Motor neuron (in vitro differentiated cells): ENCODE measurements at places on chromosomes 5 and 9. TPM values are rescaled to one million over a fixed set of nuclear protein-coding genes. Genes with fewer than 3 reads are reported as not detected.
A peak's percentile ranks its signal among the peaks of the same experiment; 100 is the strongest.

SLC30A5 gene
- total RNA-seq, result 46.7 and 49.3 TPM in 2 replicates

ZNF462 gene
- total RNA-seq, result 79.8 and 85.2 TPM in 2 replicates

SEMA4D gene
- 1.2 and 1.5 TPM in 2 replicates for total RNA-seq

MRPL50 gene
- 20.7 and 21.3 TPM in 2 replicates for total RNA-seq

KLHL9 gene
- total RNA-seq, result 39.9 and 40.6 TPM in 2 replicates

PRKAA1 gene
- 18.3 and 19.7 TPM in 2 replicates for total RNA-seq

SCAI gene
- total RNA-seq, result 11.9 and 12.9 TPM in 2 replicates

CATSPER3 gene
- total RNA-seq, result 1.3 TPM in 1 of 2 replicates, not detected in the other

DNA sequence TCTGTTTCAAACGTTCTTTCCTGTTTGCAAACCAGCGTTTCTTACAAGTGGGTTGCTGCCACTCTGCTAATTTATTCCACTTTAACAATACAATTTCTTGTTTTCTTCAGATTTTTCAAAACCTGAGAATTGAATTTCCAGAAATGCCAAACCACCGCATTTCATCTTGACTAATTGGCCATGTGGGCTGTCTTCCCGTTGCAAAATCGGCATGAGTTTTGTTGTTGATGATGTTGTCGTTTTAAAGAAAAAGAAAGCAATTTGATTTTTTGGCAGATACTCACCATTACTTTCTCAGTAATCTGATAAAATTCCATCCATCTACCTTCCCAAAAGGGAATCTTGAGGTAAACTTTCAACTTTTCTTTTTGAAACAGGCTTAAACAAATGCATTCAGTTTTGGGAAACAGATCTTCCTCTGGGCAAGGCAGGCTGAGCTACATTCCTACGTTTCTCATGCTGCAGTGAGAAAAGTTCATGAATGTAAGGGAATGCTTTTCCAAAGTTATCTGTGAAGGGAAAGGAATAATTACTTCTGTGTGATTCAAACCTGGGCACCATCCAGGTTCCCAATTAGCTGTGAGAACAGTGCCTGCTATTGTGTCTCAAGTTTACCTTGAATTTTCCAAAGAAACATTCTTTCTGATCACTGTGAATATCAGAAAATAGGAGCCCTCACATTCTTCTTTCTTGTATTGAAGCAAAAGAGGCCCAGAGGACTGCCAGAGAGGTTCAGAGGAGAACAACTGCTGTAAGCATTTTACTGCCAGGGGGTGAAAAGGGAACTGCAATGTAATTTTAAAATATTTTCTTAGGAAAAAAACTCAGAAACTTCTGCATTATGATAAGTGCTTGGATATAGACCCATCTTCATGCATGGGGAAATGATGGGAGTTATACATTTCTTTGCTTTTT is 100.7 kb upstream of the TUT7 start:
- no peak for ATAC-seq

- ATAC-seq, result no peak
Measured at GRCh38 chr5:14436801-14437542, 144.6 kb upstream of the OTULINL start.

DNA sequence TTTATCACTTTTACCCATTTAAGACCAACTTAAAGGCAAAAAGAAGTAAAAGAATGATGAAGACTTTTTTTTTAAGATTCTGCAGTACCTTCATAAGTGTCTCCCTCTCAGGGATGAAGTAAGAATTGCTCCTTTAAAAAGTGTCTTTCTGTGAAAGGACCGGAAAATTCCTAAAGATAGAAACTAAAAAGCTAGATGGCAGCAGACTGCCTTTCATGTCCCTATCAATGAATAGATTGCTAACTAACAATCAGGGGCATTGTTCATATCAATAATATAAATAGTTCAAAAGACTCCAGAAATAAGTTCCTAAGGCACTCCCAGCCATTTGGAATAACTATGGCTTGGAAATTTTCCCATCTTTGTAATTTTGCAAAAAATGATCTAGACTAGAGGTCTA is 558.0 kb downstream of the PDE4D start:
- no peak for ATAC-seq

DNA sequence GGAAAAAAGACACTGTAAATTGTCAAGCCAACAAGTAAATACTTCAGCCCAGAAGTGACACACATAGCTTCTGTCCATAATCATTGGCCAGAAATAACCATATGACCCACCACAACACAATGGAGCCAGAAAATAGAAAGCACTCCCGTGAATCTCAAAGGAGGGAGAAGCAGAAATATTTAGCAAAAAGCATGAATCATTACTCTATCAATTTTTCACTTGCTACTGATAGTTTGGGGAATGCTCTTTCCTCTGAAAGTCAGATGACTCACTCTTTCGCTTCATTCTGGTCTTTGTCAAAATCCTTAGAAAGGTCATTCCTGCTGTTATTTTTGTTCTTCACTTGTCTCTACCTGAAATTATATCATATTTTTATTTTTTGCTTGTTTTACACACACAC is 312.6 kb downstream of the TMEM232 start:
- peak; percentile 41 for ATAC-seq

GRCh38 chr5:180020176-180020575 is 51.4 kb downstream of the RNF130 start:
- no peak for ATAC-seq

DNA sequence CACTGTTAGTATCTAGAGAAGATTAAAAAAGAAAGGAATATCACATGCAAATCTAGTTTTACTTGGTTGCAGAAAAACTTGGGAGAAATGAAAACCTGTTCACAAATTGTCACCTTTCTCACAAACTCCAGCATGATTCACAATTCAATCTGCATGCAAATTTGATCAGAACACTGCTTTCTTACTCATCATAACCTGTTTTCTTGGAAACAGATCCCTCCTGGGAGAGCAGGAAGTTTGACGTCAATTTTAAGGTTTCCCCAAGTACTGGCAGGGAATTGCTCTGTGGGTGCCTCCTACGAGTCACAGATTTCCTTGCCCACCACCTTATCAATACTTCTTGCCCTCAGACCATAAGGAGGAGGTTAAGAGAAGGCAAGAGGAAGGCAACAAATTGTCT is 30.2 kb upstream of the HTR4 start:
- ATAC-seq, result no peak

DNA sequence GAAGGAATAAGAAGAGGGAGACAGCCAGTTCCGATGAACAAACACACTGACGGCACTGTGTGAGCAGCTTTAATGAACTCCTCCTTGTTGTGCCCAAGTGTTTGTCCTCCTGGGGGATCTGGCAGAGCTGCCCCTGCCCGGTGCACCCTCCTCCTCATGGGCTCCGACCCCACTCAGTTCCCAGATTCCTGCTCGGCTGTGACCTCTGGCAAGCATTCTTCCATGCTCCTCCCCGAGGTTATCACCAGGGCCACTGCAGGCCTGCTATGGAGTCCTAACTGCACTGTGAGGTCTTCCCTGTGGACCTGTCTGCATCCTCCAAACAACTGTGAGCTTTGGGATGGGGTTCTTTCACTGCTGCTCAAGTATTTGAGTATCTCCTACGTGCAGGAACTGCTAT is 142.2 kb downstream of the DCP2 start:
- ATAC-seq, result no peak

- no peak for ATAC-seq
Measured at GRCh38 chr5:172768573-172769341, 2.2 kb downstream of the DUSP1 start.
